ENCODE measurements at places on chromosomes 5 and 9.

GRCh38 chr5:130400091-130400490 is 495.8 kb downstream of the CHSY3 start:
- DNase-seq: no peak

DNA sequence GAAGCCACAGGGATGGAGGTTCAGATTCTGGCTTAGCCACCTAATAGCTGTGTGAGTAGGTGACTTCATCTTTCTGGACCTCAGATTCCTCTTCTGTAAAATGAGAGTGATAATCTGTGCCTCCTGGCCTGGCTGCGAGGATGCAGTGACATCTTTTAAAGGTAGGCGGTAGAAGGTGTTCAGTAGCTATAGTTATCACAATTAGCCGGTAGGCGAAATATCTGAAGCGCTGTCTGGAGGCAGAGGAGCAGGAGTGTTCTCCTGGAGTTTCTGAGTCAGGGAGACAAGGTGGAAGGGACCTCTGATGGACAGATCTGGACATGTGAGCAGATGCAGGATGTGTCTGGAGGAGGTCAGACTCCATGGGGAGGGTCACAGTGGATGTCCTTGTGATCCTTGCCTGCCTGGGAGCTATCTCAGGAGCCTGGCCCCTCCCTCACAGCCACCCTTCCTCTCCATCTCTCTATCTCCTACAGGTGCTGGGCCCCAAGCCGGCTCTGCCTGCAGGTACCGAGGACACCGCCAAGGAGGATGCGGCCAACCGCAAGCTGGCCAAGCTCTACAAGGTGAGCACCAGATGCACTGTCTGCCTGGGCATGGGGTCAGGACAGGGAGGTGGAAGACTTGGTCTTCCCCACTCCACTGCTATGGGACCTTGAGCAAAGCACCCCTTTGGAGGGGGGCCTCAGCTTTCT is 45.6 kb downstream of the GSN start:
- DNase-seq: no peak

DNA sequence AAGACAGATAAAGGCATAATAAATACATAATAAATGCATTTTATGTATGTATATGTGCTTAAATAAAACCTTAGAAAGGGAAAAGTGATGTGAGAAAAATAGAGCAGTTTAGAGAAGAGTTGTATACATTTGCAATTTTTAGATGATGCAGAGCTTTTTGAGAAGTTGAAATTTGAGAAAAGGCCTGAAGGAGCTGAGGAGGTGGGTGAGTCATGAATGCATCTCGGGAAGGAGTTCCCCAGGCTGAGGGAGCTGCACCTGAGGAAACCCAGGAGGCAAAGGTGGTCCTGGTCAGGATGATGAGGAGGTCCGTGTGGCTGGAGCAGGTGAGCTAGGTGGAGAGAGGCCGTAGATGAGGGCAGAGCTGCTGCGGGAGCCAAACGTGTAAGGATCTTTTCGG is 17.4 kb upstream of the CD180 start:
- DNase-seq: no peak

GRCh38 chr5:37867654-37868053 is 27.8 kb upstream of the GDNF start:
- no peak for DNase-seq

DNA sequence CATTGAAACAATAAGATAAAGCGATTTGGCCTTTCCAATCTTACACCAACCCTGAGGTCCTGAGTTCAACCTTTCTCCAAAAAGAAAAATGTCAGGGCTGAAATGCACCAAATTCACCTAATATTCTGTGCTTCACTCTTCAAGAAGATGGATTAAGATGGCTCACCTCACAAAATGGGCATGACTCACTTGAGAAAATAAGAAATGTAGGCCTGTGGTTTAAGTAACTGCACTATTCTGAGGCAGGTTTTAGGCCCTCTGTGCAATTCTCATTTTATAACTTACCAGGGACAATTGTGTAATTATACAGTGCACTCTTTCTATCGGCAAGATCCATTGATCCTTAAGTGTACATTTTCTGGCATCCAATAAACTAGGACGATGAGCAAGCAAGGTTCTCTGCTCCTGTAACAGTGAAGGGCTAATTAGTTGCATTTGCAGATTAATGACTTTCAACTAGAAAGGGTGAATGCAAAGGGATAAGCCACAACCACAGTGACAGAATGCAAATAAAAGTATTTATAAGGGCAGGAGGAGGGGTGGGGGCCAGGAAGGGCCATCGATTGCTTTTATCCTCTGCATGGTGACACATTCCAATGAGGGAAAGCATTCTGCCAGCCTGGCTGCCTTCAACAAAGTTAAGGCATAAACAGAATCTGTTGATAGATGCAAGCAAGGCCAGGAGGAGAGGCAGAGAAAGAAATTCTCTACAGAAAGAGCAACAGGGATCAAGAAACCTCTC is 214.5 kb downstream of the CAAP1 start:
- DNase-seq: no peak

- no peak for DNase-seq
Observed at GRCh38 chr5:35660451-35660850, 42.8 kb downstream of the SPEF2 start.

DNA sequence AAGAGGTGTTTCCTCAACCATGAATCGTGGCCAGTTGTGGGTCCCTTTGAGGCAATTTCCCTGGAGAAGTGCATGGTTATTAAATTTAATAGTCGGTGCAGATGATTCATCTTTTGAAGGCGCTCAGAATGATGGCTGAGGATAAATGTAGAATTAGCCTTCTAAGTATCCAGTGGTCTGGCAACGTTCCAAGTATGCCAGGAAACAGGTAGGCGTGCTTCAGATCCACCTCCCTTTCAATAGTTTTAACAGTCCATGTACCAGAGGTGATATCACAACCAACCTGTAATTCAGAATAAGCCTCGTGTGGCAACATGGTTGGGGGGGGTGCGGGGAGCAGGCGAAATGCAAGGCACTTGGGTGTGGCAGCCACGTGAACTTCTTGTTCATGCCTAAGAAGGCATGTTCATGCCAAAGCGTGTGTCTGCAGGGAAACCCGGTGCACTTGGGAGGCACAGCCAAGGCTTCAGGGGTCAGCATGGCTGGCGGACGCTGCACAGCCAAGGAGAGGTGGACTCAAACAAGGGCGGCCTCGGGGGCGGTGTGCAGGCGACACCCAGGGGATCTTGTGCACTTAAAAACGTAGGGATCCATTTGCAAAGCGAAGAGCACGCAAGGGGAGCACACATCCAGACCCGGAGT is 5.2 kb upstream of the NKD2 start:
- no peak for DNase-seq

DNA sequence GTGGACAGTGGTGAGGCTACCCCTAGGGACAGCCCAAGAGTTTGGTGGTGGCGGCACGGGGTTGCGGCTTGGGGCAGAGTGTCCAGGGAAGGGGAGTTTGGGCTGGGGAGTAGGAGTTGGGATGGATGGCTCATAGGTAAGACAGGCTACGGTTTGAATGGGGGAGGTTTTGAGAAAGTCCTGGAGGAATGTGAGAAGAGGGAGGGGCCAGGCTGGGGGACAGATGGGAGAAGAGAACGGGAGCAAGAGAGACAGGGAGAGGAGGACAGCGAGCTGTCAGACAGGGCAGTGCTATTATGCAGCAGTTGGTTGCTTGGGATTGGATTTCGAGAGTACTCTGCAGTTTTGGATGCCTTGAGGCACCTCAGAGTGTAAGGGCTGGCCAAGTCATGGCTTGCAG is 24.5 kb downstream of the PSD2 start:
- DNase-seq: no peak

GRCh38 chr5:105931881-105932421 is 1738.8 kb downstream of the EFNA5 start:
- DNase-seq: no peak

DNA sequence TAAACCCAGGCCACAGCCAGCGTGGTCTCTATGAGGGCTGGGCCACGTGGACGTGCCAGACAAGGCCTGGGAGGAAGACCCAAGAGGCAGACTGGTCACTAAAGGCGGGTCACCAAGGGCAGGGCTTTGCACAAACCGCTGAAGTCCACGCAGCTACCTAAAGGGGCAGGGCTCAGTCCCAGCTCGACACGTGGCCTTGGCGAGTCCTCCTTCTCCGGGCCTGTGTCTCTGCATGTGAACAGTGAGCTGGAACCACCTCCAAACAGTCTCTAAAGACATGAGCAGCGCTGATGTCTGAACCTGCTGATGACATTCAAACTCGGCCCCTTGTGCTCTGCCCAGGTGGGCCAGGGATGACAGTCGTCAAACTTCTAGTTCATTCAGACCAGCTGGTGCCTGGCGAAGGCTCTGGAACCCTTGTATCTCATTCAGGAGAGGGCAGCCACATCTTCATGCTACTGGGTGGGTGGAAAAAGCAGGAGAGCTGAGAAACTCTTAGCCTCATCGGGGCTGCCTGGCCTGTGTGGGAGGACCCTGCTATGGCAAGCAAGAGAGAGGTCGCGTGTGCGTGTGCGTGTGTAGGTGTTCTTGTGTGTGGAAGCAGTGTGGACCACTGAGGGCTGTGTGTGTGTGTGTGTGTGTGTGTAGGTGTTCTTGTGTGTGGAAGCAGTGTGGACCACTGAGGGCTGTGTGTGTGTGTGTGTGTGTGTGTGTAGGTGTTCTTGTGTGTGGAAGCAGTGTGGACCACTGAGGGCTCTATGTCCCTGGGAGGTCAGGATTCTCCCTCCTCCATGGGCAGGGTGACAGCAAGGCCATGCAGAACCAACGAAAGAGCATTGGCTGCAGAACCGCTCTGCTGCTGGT is 14.1 kb upstream of the SLC25A51 start:
- no peak for DNase-seq

DNA sequence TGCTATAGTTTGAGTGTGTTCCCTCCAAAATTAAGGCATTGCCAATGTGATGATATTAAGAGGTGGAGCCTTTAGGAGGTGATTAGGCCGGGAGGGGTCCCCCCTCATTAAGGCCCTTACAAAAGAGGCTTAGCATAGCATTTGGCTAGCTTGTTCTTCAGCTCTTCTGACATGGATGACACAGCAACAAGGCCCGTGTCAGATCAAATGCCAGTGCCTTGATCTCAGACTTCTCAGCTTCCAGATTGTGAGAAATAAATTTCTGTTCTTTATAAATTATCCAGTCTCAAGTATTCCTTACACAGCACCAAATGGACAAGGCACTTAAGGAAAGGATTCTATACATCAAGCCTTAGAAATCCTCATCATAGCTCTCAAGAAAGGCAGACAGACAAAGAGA is 31.8 kb downstream of the SLC38A9 start:
- no peak for DNase-seq

GRCh38 chr5:123976379-123977033 is 464.5 kb downstream of the CSNK1G3 start:
- no peak for DNase-seq

GRCh38 chr5:94698197-94698596 is 79.7 kb downstream of the SLF1 start:
- no peak for DNase-seq

DNA sequence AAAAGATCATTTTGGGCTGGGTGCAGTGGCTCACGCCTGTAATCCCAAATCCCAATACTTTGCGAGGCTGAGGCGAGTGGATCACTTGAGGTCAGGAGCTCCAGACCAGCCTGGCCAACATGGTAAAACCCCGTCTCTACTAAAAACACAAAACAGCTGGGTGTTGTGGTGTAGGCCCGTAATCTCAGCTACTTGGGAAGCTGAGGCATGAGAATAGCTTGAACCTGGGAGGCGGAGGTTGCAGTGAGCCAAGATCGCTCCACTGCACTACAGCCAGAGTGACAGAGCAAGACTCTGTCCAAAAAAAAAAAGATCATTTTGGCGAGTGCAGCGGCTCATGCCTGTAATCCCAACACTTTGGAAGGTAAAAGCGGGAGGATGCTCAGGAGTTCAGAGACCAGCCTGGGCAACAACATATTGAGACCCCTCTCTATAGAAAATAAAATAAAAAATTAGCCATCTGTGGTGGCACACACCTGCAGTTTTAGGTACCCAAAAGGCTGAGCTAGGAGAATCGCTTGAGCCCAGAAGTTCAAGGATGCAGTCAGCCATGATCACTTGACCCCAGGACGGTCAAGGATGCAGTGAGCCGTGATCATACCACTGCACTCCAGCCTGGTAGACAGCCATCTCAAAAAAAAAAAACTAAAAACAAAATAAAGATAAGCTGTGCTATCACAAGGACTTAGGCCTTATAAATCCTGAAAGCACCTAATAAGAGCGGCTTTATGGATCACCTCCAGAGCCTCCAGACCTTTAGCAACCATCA is 16.2 kb downstream of the PPP2CA start:
- no peak for DNase-seq

- DNase-seq: no peak
Observed at GRCh38 chr9:89455356-89455824, 42.5 kb downstream of the SEMA4D start.

DNA sequence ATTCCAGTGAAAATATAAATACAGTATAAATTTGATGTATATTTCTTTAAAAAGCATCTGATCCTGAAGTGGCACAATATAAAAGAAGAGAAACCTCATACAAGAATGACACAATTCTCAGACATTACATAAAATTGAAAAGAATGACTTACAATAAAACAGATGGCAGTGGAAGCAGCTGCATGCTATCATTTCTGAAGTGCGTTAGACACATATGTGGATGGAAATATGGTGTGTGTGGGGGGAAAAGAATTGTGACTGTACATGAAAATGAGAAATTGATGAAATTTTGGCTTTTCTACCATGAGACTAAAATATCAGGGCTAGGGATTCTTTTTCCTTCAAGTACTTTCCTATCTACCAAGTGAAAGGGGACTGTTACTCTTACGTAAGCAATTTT is 45.9 kb upstream of the CDH18 start:
- no peak for DNase-seq

GRCh38 chr9:99833735-99834134 is 12.1 kb downstream of the NR4A3 start:
- no peak for DNase-seq

DNA sequence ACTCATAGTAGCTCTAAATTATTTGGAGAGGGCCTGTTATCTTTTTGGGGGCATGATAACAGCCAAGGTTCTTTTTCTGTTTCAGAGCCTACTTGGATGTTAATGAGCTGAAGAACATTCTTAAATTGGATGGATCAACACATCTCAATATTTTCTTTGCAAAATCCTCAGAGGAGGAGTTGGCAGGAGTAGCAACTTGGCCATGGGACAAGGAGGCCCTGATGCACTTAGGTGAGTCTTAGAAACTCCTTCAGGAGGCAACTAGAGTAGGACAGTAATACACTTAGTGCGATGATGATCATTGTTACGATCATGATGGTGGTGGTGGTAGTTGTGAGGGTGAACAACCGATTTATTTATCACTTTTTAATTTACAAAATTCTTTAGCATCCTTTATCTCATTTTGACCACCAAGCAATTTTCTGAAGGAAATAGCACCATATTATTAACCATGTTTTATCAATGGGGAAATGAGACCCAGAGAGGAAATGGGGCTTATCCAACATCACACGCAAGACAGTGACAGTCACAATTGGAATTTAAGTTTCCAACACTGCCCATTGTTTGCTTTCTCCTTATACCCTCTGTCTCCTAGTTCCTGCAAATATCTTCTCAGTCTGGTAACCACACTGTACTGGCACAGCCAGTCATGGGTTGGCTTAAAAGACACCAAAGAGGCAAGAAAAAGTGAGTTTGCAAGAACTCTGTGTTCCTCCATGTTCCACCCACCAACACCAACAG is 54.0 kb downstream of the PAPPA start:
- DNase-seq: no peak

GRCh38 chr9:35741740-35742139 is 7.3 kb downstream of the GBA2 start:
- no peak for DNase-seq
